GM23248 (cell line): ENCODE measurements at places on chromosomes 13 and 19.

GRCh38 chr19:10764340-10764894 is 46.5 kb downstream of the DNM2 start:
- 0 out of 2 replicates have a peak, but pooled peaks cover 6% of the 10 kb centered on the region for H3K36me3 ChIP-seq
- no peak overlapping the region for H3K4me3 ChIP-seq
- H3K4me1 ChIP-seq: peaks cover 18% of the 10 kb centered on the region
- DNase-seq: no peak
- H3K27ac ChIP-seq: no peak overlapping the region

GRCh38 chr19:35534803-35535480 is 1.7 kb downstream of the GAPDHS start:
- H3K4me1 ChIP-seq: no peaks in the 10 kb centered on the region
- no peak overlapping the region for H3K4me3 ChIP-seq
- DNase-seq: no peak
- no peaks in the 10 kb centered on the region for H3K27me3 ChIP-seq
- no peak overlapping the region for H3K27ac ChIP-seq

DNA sequence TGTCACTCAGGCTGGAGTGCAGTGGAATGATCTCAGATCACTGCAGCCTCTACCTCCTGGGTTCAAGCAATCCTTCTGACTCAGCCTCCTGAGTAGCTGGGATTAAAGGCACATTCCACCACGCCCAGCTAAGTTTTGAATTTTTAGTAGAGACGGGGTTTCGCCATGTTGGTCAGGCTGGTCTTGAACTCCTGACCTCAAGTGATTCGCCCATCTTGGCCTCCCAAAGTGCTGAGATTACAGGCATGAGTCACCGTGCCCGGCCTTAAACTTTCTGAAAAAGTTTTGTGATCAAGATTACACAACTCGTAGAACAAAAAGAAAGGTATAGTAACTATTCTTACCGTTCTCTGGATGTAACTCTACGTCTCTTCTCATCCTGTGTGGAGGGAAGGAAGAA is 21.2 kb downstream of the DNMT1 start:
- H3K27me3 ChIP-seq: no peaks in the 10 kb centered on the region
- H3K4me1 ChIP-seq: peaks cover 12% of the 10 kb centered on the region; the same call in 1 of the 2 replicates
- H3K36me3 ChIP-seq: peaks cover 36% of the 10 kb centered on the region

- no peak overlapping the region for H3K4me3 ChIP-seq
- H3K4me1 ChIP-seq: no peaks in the 10 kb centered on the region
- H3K36me3 ChIP-seq: no peaks in the 10 kb centered on the region
- no peaks in the 10 kb centered on the region for H3K27me3 ChIP-seq
Observed at GRCh38 chr13:57825066-57825465, 193.5 kb downstream of the PCDH17 start.

- no peak overlapping the region for H3K27ac ChIP-seq
- no peak overlapping the region for H3K4me3 ChIP-seq
- DNase-seq: no peak
- H3K36me3 ChIP-seq: no peaks in the 10 kb centered on the region
Observed at GRCh38 chr19:4537953-4538600, 1.8 kb downstream of the LRG1 start.

DNA sequence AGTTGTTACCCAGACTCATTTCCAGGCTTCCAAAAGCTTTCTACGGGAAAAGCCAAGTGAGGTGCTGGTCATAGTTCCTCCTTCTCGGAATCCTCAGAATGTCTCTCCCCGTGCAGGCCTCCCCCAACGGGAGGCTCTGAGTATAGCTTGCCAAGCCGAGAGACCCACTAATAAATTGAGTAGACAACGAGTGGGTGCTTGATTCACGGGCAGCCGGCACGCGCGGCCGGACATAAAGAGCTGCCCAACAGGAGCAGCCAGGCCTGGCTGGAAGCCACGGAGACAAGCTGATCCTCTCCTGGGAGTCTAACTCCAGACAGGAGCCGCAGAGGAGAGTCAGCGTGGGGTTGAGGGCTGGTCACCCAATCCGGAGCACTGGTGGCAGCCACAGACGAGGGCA is 43.4 kb upstream of the MEDAG start:
- peaks cover 36% of the 10 kb centered on the region for H3K4me1 ChIP-seq
- H3K36me3 ChIP-seq: no peaks in the 10 kb centered on the region
- H3K4me3 ChIP-seq: no peak overlapping the region
- no peak for DNase-seq
- H3K27me3 ChIP-seq: no peaks in the 10 kb centered on the region

- no peak for DNase-seq
- no peaks in the 10 kb centered on the region for H3K4me1 ChIP-seq
- no peak overlapping the region for H3K27ac ChIP-seq
Observed at GRCh38 chr13:25770601-25771000, 281.2 kb downstream of the SHISA2 start.

- H3K27me3 ChIP-seq: no peaks in the 10 kb centered on the region
- H3K27ac ChIP-seq: no peak overlapping the region
- no peak for DNase-seq
- no peaks in the 10 kb centered on the region for H3K4me1 ChIP-seq
Observed at GRCh38 chr19:33460221-33460908, 61.2 kb downstream of the PEPD start.

GRCh38 chr19:3632739-3633558 is 6.4 kb upstream of the CACTIN start:
- no peaks in the 10 kb centered on the region for H3K27me3 ChIP-seq
- no peak overlapping the region for H3K27ac ChIP-seq
- H3K4me1 ChIP-seq: no peaks in the 10 kb centered on the region
- no peaks in the 10 kb centered on the region for H3K36me3 ChIP-seq
- no peak for DNase-seq
- H3K4me3 ChIP-seq: no peak overlapping the region

- H3K4me1 ChIP-seq: no peaks in the 10 kb centered on the region
- H3K27ac ChIP-seq: no peak overlapping the region
- H3K36me3 ChIP-seq: no peaks in the 10 kb centered on the region; the same call in 1 of the 2 replicates
- no peak overlapping the region for H3K4me3 ChIP-seq
Observed at GRCh38 chr19:10713317-10713716, 4.6 kb upstream of the DNM2 start.

GRCh38 chr19:4295972-4296771 is 6.0 kb downstream of the TMIGD2 start:
- H3K4me3 ChIP-seq: no peak overlapping the region
- H3K27ac ChIP-seq: no peak overlapping the region
- H3K4me1 ChIP-seq: no peaks in the 10 kb centered on the region

GRCh38 chr19:33432446-33433170 is 59.1 kb downstream of the CEBPG start:
- no peak overlapping the region for H3K27ac ChIP-seq
- no peaks in the 10 kb centered on the region for H3K36me3 ChIP-seq
- DNase-seq: no peak
- no peak overlapping the region for H3K4me3 ChIP-seq
- peaks cover 6% of the 10 kb centered on the region for H3K4me1 ChIP-seq

DNA sequence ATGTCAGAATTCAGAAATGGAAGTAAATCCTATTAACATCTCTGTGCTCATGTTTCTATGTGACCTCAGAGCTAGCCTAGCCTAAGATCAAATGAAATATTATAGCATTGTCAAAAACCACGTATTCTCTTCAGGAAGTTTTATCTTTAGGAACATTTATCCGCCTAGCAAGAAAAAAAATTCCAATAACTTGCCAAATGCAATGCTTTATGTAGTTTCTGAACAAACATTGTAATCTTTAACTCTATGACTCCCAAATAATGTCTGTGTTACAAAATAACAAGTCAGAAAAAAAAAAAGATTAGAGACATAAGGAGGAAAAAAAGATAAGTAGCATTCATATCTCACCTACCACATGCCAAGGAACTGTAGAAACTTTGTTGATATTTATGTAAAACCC is 18.4 kb upstream of the IPO5 start:
- H3K4me3 ChIP-seq: no peak overlapping the region
- H3K36me3 ChIP-seq: no peaks in the 10 kb centered on the region
- no peaks in the 10 kb centered on the region for H3K27me3 ChIP-seq
- no peak for DNase-seq
- H3K27ac ChIP-seq: no peak overlapping the region
- H3K4me1 ChIP-seq: no peaks in the 10 kb centered on the region

- H3K4me1 ChIP-seq: no peaks in the 10 kb centered on the region
- H3K4me3 ChIP-seq: no peak overlapping the region
- no peak overlapping the region for H3K27ac ChIP-seq
Observed at GRCh38 chr13:92354583-92354982, 872.0 kb upstream of the GPC6 start.

GRCh38 chr13:50916701-50917184 is 7.2 kb downstream of the RNASEH2B start:
- H3K27me3 ChIP-seq: no peaks in the 10 kb centered on the region
- peaks cover 17% of the 10 kb centered on the region for H3K4me1 ChIP-seq
- H3K36me3 ChIP-seq: no peaks in the 10 kb centered on the region
- no peak overlapping the region for H3K4me3 ChIP-seq
- H3K27ac ChIP-seq: no peak overlapping the region
- DNase-seq: no peak

GRCh38 chr13:104983601-104984000 is 1551.9 kb downstream of the EFNB2 start:
- no peak overlapping the region for H3K4me3 ChIP-seq
- H3K27me3 ChIP-seq: no peaks in the 10 kb centered on the region
- no peaks in the 10 kb centered on the region for H3K4me1 ChIP-seq
- no peak overlapping the region for H3K27ac ChIP-seq
- no peak for DNase-seq

DNA sequence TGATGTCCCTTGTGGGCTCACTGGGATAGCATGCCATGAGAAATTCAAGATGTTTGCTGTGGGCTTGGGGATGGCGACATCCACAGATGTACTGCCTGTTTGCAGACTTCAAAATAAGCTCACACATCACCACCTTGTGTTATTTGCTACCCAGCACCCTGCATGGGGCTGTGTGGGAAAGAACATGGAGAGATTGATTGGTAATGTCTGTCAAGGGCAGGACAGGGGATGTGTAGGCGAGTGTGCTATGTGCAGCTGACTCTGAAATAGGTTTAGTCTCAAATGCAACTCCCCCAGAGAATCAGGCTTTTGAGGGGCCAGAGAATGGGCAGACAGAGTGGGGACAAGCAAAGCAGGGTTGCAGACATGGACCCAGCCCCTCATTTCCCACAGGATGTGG is 24.7 kb downstream of the PNPLA6 start:
- DNase-seq: no peak
- no peaks in the 10 kb centered on the region for H3K4me1 ChIP-seq
- H3K4me3 ChIP-seq: no peak overlapping the region
- peaks cover 4% of the 10 kb centered on the region; the same call in 1 of the 2 replicates for H3K36me3 ChIP-seq
- no peak overlapping the region for H3K27ac ChIP-seq

- no peak overlapping the region for H3K27ac ChIP-seq
- no peaks in the 10 kb centered on the region for H3K4me1 ChIP-seq
- H3K4me3 ChIP-seq: no peak overlapping the region
- H3K36me3 ChIP-seq: no peaks in the 10 kb centered on the region
- DNase-seq: no peak
- no peaks in the 10 kb centered on the region for H3K27me3 ChIP-seq
Observed at GRCh38 chr13:22967669-22968068, 213.1 kb upstream of the SGCG start.

DNA sequence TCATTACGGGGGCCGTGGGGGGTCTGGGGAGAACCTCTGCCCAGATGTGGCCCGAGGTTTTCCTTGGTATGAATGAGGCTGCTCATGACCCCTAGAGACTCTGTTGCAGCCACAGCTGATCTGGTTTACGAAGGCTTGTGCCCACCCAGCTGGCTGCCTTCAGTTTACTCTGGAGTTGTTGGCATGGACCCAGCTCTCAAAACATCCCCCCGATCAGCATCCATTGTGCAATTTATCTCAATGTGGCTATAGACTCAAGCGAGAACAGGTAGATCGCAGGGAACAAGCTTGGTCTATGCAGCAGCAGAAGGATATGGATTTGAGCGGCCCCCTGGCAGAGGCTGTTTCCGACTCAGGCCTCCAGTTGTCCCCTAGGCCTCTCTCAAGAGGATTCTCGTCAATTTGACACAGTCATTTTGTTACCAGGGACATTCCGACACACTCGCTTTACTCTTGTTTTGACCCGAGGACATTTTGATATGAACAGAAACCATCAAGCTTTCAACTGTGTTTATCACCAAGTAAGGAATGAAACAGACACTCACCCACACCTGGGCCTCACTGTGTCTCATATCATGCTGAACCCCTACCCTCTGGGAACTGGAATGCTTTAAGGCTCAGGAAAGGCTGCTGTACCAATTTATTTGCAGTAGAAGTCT is 161.5 kb downstream of the KATNAL1 start:
- H3K4me1 ChIP-seq: peaks cover 18% of the 10 kb centered on the region
- H3K36me3 ChIP-seq: no peaks in the 10 kb centered on the region
- H3K4me3 ChIP-seq: no peak overlapping the region
- H3K27me3 ChIP-seq: no peaks in the 10 kb centered on the region
- no peak for DNase-seq

DNA sequence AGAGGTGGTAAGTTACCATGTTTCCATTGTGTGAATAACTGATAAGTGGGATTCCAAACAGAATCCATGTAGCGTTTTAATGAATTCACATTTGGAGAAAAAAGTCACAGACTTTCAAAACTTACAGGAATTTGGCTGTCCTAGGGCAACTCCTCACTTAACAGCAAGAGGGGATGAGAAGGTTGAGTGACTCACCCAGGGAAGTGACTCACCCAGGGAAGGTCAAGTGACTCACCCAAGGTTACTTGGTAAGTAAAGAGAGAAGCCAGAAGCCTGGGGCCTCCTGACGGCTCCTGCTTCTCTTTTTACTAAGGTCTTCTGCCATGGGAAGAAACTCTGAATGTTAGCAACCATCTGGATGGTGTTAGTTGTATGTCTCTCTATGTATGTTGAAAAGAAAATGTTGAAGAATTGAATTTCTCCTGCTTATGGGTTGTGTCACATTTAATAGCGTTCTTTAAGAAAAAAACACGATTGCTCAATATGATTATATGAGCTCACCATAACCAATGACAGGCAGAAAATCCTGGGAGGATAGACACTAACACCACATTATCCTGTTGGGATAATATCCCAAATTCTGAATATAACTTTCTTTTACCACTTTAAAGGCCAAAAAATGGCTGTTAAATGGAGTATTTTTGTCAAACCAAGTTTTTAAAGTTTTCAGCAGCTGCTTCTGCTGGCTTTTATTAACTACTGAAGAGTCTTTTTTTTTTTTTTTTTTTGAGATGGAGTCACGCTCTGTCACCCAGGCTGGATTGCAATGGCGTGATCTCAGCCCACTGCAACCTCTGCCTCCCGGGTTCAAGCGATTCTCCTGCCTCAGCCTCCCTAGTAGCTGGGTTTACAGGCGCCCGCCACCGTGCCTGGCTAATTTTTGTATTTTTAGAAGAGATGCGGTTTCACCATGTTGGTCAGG is 195.6 kb downstream of the GGACT start:
- no peaks in the 10 kb centered on the region for H3K27me3 ChIP-seq
- H3K4me1 ChIP-seq: peaks cover 32% of the 10 kb centered on the region
- peak; percentile 99 for DNase-seq
- H3K36me3 ChIP-seq: no peaks in the 10 kb centered on the region
- peak overlapping the region; percentile 70 for H3K4me3 ChIP-seq

DNA sequence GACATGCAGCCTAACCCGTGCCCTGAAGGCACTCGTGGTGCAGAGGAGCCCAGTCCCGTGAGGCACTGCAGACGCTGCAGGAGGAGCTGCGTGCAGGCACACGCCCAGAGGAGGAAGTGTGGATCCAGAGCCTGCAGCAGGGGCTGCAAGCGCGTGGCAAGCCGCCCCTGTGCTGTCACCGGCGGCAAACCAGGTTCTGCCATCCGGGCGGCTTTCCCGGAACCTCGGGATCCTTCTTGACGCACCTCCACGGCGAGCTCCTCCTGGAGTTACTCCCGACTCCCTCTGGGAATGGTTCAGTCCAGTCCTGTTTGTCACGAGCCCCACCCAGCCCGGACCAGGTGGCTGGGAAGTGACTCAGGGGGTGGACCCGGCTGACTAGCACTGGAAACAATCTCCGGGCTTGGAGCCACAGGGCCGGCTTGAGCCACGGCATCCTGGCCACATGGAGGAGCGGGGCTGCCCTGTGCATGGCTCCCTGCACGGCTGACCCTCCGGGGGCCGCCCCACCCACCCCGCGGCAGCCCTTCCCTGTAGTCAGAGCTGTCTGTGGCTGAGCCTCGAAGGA is 10.2 kb downstream of the DPP9 start:
- peaks cover 20% of the 10 kb centered on the region; the same call in 1 of the 2 replicates for H3K4me1 ChIP-seq
- peaks cover 15% of the 10 kb centered on the region; the same call in 1 of the 2 replicates for H3K36me3 ChIP-seq
- peak; percentile 99 for DNase-seq
- peak overlapping the region; percentile 72 for H3K27ac ChIP-seq
- H3K4me3 ChIP-seq: no peak overlapping the region
